ENCODE measurements at places on chromosomes 16 and 17. TPM values are rescaled to one million over a fixed set of nuclear protein-coding genes. Genes with fewer than 3 reads are reported as not detected.

DNA sequence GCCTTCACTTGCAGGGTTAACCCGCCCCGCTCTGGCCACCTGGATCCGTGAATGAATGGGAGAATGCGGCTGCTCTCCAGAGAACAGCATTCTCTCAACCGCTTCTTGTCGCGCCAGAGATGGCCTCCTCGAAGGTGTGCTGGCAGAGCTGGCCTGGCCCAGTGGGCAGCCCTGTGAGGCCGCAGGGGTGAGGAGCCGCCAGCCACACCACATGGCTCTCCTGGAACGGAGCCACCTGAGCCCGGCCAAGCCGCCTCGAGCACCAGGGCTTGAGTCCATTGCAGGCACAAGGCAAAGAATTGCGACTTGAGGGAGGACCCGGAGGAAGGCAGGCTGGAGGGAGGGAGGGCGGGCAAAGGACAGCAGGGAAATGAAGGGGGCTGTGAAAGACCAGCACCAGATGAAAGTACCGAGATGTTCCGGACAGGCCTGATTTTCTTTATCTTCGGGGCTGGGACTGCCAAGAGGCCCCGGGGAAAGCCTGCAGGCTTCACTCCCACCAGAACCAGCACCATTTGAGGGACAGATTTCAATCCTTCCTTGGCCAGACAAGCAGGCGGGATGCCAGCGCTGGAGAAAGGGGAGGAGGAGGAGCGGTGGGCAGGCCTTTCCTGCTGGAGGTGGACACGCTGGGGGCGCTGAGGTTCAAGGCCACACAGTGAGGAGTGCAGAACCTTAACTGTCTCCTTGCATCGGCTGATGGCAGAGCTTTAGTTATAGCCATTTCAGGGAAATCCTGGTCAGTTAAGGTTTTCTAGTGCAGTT lies 69.4 kb downstream of the MRC2 start:
- DNase-seq = no peak

DNA sequence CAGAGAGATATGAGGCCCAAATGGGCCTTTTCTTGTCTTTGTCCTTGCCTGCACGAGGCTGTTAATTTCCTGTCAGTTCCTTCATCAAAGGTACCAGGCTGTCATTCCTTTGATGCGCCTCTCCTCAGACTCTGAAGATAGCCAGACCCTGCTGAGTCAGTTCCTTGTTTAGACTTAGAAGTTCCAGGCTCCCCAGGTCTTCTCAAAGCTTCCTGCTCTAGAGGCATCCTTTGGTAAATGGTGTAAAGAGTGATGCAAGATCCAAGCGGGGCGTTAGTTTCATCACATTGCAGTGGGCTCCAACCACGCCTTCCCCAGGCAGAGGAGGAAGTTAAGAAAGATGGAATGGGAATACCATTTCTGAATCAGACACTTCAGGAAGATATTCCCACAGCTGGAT lies 4.0 kb upstream of the CDH11 start:
- no peak for DNase-seq

DNA sequence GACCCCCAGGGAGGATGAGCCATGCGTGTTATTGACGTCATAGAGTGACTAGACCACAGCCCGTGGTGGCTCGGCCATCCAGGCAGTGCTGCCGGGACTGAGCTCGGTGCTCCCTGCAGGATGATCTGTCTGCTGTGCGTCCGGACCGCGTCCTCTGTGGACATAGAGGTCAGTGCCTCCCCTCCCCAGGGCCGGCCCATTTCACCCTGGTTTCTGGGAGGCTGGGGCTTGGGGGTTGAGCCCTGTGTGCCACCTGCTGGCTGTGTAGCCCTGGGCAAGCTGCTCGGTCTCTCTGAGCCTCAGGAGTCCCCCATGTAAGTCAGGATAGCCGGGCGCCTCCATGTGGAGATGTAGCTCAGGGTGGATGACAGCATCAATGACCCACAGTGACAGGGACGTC lies 8.3 kb downstream of the TSC2 start:
- no peak for DNase-seq

The OR1A1 gene
- not detected for total RNA-seq

Data from right cardiac atrium (tissue), 5 donors.